ENCODE measurements at places on chromosomes 7 and 10.

- no peak for DNase-seq
These were observed 4.4 kb upstream of the GRK5 start for GRCh38 chr10:119203006-119203405.

- DNase-seq, result no peak
These were observed 61.3 kb downstream of the AFAP1L2 start for GRCh38 chr10:114342976-114343375.

GRCh38 chr10:123930340-123931001 lies 38.9 kb upstream of the CPXM2 start:
- DNase-seq, result no peak

GRCh38 chr7:115748123-115748738 lies 282.3 kb downstream of the TFEC start:
- no peak for DNase-seq

DNA sequence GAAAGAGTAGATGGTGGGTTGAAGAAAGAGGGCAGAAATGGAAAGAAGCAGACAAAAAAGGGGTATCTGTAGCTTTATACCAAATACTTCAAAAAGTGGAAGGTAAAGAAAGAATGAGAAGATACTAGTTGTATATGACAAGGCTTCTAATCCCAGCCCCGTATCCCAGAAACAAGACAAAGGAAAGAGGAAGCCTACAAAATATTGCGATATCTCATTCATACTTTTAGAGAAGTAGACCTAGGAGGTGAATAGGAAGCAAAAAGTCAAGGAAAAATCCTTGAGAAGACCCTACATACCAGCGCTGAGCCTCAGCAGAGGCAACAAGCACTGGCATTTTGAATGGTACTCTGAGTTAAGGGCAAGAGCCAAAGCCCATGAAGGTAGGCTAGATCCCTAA lies 26.6 kb downstream of the PHTF2 start:
- no peak for DNase-seq
